ENCODE measurements at places on chromosomes 1 and 21. TPM values are rescaled to one million over a fixed set of nuclear protein-coding genes. Genes with fewer than 3 reads are reported as not detected.

DNA sequence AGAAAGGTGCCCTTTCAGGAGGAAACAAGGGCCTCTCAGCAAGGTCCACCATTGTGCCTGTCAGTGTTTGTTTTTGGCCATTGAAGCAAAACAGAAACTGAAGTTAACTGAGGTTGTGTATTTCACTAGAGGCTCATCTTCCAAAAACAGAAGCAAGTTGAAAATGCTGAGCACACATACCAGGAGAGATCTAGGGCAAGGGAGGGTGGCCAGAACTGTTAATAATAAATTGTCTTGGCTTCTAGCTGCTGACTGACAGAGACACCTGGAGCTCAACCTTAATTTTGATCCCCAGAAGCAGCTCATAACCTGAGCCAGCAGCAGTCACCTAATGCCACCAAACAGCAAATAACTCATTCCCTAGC is 5.2 kb downstream of the AGMAT start:
- no peak for DNase-seq

- DNase-seq = peak; percentile 59
These were observed 4.9 kb upstream of the NPL start for GRCh38 chr1:182784556-182785171.

GRCh38 chr21:42037943-42038342 is 27.8 kb upstream of the ZBTB21 start:
- DNase-seq = no peak

DNA sequence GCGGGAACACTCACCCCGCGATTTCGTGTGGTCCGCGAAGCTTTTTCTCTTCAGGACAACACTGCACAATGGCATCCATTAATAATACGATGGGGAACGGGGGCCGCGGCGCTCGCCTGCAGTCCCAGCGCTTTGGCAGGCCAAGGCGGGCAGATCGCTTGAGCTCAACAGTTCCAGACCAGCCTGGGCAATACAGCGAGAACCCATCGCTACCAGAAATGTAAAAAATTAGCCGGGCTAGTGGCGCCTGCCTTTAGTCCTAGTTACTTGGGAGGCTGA is 17.7 kb downstream of the OR2C3 start:
- DNase-seq = no peak

DNA sequence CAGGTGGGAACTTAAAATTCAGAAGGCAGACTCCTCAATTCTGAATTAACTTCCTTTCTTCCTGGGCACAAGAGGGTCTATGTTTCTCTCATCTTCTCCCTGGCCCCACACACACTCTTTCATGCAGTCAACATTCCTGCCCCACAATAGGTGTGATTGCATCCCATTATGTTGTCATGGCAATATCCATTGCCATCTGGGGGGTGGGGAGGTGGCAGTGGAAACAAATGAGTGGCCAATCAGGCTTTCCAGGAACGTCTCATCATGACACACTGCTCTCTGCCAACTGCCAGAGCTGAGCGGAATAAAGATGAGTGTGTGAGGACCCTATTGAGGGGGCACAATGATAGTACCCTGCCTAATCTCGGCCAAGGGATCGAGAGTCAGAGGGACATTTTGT is 80.4 kb downstream of the KCND3 start:
- no peak for DNase-seq

CAPZA1 gene
- 244 TPM for total RNA-seq

GJA5 gene
- not detected for total RNA-seq
